Kidney glomerular epithelial cell (primary cell): ENCODE measurements at places on chromosomes 13 and 19.

GRCh38 chr19:41799444-41800000 is 3.1 kb downstream of the CEACAM3 start:
- DNase-seq, result peak; percentile 69

DNA sequence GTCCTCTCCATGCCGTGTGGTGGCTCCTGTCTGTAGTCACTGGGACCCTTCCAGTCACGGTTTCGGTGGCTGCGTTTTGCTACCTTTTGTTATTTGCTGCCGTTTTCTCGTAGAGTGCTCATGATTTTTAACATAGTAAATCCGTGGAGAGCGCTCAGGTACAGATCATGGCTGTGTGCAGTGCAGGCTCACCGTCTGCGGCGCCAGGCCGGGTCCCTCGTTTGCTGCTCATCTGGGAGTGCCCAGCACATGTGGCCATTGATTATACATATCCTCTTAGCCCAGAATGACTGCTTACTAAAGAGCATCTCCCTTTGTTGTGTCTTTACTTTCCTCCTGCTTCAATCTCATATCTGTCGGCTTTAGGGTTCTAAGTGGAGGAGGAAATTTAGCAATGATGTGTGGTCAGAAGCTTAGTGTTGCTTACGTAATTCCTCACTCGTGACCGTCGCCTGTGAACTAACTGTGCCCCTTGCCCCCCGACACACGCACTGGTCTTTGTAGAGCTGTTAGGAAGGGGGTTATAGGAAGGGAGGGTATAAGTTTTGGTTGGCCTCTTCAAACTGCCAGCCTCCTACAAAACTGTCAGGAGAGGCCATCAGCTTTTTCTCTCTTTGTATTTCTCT is 31.8 kb downstream of the TFDP1 start:
- DNase-seq, result peak; percentile 39

DNA sequence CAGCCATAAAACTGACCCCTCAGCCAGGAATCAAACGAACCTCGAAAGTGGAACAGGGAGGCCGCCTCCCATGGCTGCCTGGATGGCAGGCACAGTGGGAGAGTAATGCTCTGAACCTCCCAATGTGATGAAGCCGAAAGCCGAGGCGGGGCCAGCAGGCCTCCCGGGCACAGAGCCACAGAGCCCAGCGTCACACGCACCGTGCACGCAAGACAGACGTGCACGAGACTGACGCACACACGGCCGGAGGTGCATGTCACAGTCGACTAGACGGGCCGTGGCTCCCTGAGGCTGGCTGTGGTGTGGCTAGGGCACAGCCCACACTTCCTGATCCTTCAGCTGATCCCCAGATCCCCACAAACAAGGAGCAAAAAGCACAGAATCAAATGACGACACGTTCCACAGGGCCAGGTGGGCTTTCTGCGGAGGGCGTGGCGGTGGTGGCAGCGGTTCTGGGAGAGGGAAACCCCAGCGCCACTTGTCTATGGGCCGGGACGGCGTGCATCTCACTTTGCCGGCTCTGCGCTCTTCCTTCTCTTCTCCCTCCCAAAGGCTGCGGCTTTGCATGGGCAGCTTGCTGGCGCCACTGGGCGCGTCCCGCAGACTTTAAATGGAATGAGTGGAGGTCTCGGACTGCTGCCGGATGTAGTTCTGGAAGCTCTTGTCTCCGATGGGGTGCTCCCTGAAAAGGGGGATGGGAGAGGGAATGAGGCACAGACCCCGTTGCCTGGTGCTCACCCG is 5.0 kb upstream of the C13orf46 start:
- DNase-seq, result no peak

DNA sequence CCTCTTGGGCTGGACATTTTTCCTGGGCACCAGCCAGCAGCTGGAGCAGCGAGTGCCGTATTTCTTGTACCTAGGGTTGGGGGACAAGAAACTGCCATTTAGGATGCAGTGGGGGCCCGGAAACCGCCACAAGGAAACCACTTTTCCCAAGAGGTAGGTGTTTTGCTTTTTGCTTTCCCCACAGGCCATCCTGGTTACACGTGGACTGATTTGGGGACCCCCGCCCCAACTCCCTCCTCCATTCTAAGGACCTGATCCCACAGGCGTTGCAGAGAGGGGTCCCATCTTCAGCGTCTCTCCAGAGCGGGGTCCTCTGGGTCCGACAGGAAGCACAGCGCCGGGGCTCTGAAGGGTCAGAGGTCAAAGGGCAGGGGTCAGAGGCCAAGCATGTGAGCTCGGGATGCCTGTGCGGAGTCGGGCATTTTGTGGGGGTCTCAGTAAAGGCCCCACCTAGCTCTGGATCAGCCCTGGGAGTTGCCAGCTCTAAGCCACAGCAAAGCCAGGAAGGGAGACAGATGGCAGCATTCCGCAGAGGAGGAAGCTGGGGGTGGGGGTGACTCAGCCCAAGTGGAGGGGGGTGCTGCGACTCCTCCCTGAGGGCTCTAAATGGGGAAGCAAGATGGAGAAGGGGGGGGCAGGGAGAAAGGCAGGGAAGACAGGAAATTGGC is 4.3 kb downstream of the ZGLP1 start:
- no peak for DNase-seq

- DNase-seq, result no peak
Observed at GRCh38 chr13:59230484-59231264, 933.1 kb downstream of the DIAPH3 start.

- peak; percentile 30 for DNase-seq
Observed at GRCh38 chr19:45729800-45730290, 851 bp downstream of the FBXO46 start.

- no peak for DNase-seq
Observed at GRCh38 chr19:39829702-39830275, 4.2 kb downstream of the DYRK1B start.

DNA sequence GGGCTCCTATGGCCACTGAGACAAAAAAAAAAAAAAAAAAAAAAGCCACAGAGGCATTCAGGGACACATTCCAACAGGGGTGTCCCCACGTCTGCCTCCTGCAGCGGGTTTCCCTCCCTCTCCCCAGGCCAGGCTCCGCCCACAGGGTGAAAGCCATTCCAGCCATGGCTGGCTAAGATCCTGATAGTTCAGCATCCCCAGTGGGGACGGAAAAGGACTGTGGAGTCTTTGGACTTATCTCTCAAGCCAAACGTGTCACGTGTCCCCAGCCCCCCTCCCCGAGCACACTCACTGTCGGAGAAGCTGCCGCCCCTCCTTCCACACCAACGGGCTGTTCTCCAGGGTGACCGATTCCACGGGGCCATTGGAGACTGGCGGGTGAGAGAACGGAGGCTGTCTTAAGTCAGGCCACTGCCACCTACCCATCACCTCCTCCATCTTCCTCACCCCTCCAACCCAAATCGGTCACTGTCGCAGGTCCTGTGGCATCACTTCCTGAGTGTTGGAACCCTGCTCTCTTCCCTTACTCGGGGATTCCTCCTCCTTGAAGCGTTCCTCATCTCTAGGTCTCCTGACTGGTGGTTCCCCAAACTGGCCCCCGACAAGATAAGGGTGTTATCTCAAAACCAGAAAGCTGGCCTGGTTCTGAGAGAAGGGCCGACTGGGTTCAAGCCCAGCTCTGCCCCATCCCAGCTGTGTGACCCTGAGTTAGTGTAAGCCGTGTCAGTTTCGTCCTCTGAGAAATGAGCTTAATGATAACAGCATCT is 9.1 kb upstream of the FKRP start:
- DNase-seq, result no peak

GRCh38 chr13:85541476-85541875 is 257.7 kb downstream of the SLITRK6 start:
- DNase-seq, result no peak

DNA sequence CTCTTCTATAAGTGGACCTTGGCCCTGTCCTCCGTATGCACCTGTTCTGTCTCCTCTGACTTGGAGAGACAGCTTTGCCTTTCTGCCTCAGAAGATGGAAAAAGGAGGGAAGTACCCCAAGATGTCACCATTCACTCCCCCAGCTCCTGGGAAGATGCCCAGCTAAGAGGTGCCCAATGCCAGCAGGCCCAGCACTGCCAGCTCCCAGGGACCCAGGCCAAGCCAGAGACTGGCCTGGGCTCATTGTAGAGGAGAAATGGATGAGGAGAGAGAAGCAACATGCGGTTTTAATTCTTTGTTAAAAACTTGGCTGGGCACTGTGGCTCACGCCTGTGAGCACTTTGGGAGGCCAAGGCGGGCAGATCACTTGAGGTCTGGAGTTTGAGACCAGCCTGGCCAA is 111.5 kb upstream of the ZNF507 start:
- no peak for DNase-seq

GRCh38 chr13:93942016-93942415 is 537.5 kb downstream of the DCT start:
- DNase-seq, result peak; percentile 14

DNA sequence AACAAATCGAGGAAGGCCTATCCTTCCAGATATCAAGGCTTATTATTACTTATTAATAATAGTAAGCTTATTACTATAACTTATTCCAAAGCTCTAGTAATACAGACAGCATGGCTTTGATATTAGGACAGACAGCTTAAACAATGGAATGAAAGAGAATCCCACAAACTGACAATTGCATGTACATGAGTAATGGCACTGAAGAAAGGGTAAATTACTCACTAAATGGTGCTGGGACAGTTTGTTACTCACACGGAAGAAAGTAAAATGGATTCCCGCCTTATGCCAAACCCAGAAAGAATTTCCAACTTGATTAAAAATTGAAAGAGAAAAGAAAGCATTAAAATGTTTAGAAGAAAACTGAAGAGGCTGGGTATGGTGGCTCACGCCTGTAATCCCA is 60.3 kb downstream of the MIPEP start:
- no peak for DNase-seq

DNA sequence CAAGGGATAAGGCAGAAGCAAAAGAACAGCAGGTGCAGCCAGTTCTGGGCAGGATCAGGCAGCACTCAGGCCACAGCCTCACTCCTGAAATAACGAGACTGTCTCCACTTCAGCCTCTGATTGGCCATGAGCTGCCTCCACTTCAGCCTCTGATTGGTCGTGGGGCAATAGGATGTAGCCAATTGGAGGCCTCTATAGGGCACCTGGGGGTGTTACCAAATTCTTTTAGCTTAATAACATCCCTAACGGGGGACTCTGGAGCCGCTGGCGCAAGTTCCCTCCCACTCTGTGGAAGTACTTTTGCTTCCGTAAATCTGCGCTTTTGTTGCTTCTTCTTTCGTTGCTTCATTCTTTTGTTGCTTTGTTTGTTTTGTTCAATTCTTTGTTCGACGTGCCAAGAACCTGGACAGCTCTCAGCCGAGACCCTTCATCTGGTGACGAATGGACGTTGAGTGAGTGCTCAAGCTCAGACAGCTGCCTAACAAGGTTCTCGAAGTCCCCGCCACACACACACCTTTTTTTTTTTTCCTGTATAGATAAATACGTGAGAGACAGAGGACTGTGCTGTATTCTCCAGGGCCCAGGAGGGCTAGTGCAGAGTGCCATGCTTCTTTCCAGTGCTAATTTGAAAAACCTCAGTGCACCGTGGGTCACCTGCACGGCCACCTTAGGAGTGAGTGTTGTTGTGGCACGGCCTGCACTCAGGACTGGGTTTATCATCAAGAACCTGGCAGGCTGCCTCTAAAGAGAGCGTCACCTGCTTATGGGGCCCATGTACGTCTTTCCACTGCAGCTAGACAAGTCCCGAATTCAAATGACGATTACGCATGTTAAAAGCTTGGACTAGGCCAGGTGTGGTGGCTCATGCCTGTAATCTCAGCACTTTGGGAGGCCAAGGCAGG is 32.0 kb upstream of the TUBGCP3 start:
- peak; percentile 4 for DNase-seq

DNA sequence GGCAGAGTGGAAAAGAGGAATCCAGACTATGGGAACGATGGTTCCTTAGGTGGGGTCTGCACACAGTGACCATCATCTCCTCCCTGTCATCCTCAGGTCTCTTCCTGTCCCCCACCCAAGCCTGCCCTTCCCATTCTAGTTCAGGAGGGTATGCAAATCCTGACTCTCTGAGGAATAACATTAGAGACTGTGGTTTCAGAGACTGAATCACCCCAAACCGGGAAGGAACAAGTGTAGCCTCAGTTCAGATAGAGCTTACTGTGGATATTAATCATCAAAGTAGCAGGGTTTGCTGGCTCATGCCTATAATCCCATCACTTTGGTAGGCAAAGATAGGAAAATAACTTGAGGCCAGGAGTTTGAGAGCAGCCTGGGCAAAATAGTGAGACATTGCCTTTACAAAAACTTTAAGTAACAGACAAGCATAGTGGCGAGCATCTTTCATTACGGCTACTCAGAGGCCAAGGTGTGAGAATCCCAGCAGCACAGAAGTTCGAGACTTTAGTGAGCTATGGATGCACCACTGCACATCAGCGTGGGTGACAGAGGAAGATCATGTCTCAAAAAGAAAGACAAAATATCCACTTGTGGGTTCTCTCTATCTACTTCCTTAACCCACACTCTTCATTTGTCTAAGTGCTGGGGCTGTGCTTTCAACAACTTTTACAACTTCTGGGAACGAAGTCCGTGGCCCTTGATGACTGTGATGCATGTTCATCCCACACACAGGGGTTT is 19.3 kb upstream of the LGALS13 start:
- no peak for DNase-seq

GRCh38 chr13:110726726-110727125 is 13.2 kb downstream of the ING1 start:
- no peak for DNase-seq

GRCh38 chr13:41426047-41426446 is 31.3 kb upstream of the RGCC start:
- DNase-seq, result no peak

DNA sequence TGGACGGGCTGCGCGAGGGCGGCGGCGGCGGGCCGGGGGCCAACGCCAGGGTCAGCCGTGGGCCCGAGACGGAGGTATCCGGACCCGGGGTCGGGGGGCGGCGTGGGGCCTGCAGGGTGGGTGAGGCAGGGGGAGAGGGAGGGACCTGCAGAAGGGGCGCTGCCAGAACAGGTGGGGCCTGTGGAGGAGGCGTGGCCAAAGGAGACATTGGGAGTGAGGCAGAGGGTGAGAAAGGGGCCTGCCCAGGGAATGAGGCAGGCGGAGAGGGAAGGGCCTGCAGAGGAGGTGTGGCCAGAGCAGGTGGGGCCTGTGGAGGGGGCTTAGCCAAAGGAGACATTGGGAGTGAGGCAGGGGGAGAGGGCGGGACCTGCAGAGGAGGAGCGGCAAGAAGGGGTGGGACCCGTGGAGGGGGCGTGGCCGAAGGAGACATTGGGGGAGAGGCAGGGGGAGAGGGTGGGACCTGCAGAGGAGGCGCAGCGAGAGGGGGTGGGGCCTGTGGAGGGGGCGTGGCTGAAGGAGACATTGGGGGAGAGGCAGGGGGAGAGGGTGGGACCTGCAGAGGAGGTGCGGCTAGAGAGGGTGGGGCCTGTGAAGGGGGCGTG is 4.2 kb downstream of the PRR36 start:
- no peak for DNase-seq

DNA sequence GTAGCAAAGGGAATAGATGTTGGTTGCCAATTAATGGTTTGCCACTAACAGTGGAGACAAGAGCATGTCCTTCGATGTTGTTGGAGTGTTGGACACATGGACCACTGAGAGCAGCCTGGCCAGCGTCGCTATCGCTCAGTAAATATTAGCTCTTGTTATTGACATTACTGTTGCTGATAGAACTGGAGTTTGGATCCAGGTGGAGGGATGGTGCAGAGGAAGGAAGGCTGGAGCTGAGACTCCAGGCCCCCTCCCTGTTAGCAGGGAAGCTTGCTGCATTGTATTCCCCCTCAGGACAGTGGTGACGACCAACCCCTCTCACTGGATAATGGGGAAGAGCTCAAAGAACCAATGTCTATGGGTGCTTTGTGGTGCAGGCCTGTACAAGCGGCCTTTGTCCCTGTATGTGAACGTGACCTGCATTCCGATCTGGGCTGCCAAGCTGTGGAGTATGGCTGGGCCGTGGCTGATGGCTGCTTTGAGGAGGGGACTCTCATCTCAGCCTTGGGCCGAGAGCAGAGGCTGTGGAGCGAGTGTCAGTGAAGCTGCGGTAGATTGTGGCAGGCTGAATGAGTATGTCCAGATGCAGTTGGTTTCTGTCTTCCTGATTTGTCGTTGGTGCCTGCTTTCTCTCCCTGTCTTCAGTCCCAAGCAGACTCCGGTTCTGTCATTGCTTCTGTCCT is 7.0 kb downstream of the CLASRP start:
- DNase-seq, result no peak
